Stromal cell of bone marrow (primary cell): ENCODE measurements at places on chromosomes 12 and 14.

GRCh38 chr12:51242876-51243275 lies 4.2 kb downstream of the DAZAP2 start:
- DNase-seq = no peak

- DNase-seq = no peak
Observed at GRCh38 chr14:99657645-99658155, 12.8 kb downstream of the HHIPL1 start.

- DNase-seq = no peak
Observed at GRCh38 chr14:71136386-71137060, 229.3 kb downstream of the PCNX1 start.

DNA sequence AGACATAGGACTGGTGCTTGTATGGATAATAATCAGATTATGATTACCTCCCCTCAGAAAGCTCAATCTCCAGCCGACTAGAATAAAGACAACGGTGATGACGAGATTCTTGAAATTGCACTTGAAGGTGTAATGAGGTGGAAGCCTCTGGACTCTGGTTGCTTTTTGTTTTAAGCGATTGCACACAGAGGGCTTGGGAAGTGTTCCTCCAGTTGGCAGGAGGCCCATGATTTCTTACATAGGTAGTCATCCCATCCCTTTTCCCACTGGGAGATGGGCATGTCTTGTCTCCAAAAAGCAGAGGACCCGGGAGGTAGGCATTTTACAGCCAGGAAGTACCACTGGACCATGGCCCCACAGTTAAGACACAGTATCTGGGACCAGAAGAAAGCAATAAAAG lies 165.7 kb upstream of the FKBP4 start:
- no peak for DNase-seq

- DNase-seq = no peak
Observed at GRCh38 chr12:115132905-115133304, 448.9 kb upstream of the TBX3 start.

DNA sequence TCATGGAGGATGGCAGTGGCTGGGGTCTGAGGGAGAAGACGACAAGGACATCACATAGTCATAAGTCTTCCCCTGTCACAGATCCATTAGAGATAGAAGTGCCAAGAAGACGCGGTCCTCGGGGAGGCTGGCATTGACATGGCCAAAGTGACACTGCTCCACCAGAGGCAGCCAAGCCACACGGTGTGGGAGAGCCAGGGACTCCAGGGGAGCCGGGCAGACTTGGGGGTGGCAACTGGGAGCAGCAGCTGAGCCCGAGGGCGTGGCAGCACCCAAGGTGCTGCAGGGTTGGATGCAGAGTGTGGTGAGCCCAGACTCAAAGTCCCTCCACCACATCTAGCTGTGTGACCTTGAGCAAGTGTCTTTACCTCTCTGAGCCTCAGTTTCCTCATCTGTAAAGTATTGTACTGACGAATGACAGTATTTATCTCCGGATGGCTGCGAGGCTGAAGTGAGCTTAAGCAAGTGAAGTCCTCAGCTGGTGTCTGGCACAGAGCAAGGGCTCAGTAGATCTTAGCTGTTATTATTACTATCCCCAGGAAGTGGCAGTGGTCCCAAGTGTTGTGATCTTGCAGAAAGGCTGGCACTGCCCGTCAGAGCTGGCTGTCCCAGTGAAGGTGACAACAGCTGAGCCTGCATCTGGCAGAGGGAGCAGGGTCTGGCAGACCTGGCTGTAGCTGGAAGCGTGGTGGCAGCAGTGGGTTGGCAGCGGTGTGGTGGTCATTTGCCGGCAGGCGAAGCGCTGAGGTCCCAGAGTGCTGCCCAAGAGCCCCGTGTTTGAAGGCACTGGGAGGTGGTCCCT lies 54.9 kb downstream of the ZNF664 start:
- DNase-seq = no peak

GRCh38 chr14:98189511-98189910 lies 1082.5 kb downstream of the BCL11B start:
- DNase-seq = no peak
